Stimulated activated CD4-positive, alpha-beta T cell treated with anti-CD3 and anti-CD28 coated beads, Interleukin-4, amount 100 ng/mL, for 1 hour (primary cell): ENCODE measurements at places on chromosomes 5 and 9.

- DNase-seq: no peak
These were observed 7.2 kb downstream of the ROPN1L start for GRCh38 chr5:10448754-10449360.

GRCh38 chr5:154395407-154396106, 50.2 kb upstream of the SAP30L start:
- no peak for DNase-seq

DNA sequence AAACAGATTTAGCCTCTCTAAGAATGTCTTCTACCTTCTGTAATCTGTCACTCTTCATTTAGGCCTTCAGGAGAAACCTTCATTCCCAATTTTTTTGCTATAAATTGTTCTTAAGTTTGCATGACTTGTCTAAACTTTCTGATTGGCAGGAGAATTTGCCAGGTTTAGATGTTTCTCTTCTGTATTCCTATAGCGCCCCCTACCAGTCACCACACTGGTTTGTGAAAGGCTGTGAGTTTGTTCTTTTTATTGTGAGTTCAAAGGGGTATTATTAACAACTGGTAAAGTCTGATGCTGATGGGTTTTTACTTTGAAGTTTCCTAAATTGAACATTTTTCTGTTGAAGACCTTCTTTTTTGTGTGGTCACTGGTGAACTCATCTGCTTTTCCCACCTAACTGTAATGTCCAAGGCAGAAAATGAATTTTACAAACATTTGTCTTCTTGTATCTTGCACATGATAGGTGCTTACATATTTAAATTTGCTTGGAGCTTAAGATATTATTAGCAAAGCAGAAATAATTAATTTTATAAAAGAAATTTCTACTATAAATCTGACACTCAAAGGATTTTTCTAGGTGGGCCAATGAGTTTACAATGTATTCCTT, 18.4 kb upstream of the F2RL2 start:
- DNase-seq: peak; percentile 55

DNA sequence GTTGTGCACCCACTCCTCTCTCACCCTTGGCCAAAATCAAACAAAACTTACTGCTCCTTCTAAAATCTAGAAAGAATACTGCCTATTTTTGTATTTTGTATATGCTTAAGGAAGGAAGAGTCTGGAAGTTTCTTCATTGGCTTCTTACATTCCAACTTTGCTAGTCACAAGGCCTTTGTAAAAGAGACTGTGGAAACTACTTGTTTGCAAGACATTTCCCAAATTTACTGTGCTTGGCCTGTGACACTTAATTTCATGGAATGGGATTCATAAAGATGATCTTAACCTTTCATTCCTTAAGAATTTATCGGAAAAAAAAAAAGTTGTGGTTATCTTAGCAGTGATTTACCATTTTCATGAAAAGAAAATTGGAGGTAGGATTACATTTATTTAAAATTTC, 208.9 kb downstream of the VPS13A start:
- no peak for DNase-seq

- no peak for DNase-seq
These were observed 109.4 kb upstream of the SPRY4 start for GRCh38 chr5:142434322-142434612.

- no peak for DNase-seq
These were observed 40.8 kb downstream of the GRAMD2B start for GRCh38 chr5:126464016-126464415.

DNA sequence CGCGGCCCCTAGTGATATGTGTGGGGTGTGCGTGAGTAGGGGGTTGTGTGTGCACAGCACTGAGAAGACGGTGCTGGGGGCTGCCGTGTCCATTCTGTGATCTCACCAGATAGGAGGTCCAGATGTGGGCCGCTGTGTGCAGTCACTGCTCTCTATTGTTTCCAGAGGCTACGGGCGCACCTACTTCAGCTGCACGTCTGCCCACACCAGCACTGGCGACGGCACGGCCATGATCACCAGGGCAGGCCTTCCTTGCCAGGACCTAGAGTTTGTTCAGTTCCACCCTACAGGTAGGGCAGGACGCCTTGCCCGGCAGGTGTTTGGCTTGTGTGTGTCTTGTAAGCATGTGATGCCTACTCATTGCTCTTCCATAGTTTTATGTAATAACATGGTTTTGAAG, 12.6 kb downstream of the SDHA start:
- DNase-seq: no peak

GRCh38 chr9:89662718-89663613, 58.2 kb downstream of the GADD45G start:
- no peak for DNase-seq

DNA sequence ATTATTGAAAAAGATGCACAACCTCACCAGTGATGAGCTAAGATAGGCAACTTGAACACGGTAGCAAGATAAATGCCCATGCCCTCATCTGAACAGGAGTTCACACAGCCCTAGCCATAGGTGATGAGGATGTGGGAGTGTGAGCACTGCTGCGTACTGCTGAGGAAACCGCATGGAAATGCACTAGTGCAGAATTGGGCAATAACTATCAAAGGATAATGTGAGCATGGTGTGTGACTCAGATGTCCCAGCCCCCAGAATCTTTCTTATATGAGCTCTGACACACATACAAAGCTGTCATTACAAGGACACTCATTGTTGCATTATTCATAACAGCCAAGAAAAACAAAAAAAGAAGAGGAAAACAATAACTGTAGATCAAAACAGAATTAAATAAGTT, 521.2 kb downstream of the IRX1 start:
- DNase-seq: no peak

DNA sequence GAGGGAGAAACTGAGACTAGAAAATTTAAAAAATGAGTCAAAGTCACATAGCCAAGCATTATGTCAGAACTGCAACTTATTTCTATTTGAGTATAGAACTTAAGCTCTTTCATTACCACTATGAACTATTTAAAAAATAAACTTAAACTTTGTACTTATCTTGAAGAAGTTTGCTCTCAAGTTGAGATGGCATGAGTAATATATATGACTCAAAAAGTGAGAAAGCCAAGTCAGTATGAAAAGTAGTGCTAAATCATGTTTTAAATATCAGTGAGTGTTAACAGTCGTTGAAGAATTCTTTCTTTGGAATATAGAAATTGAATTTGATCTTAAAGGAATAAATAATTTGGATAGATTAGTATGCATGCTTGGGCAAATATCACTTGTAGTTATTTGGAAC, 36.3 kb upstream of the CDH10 start:
- no peak for DNase-seq

DNA sequence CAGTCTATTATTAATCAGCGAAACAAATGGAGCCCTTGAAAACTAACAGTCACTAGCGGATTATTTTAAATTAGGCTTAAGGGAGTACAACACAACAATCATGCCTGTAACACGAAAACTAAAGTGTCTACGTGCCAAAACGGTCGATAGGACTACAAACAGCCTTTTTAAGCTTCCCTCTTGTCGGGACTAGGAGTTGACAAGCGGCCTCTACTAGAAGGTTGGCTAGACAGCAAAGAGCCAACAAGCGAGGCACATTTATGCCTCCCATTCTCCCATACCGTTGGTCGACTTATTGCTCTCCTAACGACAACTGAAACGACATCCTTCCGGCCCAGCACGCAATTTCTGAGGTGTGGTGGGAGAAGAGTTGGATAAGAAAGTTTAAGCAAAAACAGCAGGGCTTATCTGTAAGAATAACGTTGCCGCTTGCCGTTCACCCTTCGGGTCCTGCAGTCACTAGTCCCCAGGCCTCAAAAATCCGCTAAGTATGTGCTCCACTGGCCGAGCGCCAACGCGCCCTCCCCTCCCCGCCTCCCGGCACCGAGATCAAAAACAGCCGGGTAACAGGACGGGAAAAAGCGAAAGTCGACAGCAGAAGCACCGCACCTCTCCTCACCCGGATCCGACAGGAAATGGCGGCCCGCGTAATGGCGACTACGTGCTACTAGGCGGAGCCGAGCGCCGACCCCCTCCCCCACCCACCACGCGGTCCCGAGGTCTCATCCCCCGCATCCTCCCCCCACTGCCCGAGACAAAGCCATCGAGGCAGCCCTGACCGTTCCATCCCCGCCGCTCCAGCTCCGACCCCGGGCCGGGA, 813 bp downstream of the HNRNPK start:
- peak; percentile 86 for DNase-seq

- DNase-seq: no peak
These were observed 29.1 kb upstream of the KCNIP1 start for GRCh38 chr5:170474489-170475274.
